ENCODE measurements at places on chromosomes 6 and 20. TPM values are rescaled to one million over a fixed set of nuclear protein-coding genes. Genes with fewer than 3 reads are reported as not detected.

SDCBP2 gene
- 2.2 TPM for polyA plus RNA-seq

SCAF8 gene
- 16.2 TPM for polyA plus RNA-seq

UST gene
- polyA plus RNA-seq = 2.4 TPM

ATP9A gene
- polyA plus RNA-seq = 0.46 TPM

MYB gene
- polyA plus RNA-seq = 1.3 TPM

SPTLC3 gene
- polyA plus RNA-seq = 1.7 TPM

Measured in CD8-positive, alpha-beta memory T cell (primary cell).